BJ (cell line): ENCODE measurements at places on chromosomes 6 and 20.
A peak's percentile ranks its signal among the peaks of the same experiment; 100 is the strongest.

GRCh38 chr6:3367630-3368029 lies 89.2 kb downstream of the SLC22A23 start:
- no peak for DNase-seq

GRCh38 chr6:40957616-40958492 lies 81.2 kb downstream of the UNC5CL start:
- DNase-seq, result peak; percentile 83

GRCh38 chr6:62623846-62624532 lies 338.0 kb upstream of the KHDRBS2 start:
- DNase-seq, result no peak

DNA sequence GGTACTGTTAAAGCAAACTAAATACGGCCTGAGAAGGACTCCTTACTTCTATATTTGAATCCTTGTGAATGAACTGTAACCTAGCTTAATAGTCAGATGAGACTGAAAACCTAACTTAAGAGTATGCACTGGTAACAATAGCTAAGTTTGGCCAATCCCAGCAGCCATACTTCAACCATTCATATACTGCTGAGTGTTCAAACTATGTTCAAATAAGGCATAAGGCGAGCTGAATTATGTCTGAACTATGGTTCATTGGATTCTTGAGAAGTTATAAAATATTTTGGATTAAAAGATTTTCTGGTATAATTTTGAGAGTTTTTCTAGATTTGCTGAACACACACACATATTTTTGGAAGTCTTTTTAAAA lies 2.2 kb downstream of the SMPDL3A start:
- DNase-seq, result no peak

GRCh38 chr6:159608961-159609651 lies 83.9 kb downstream of the SOD2 start:
- no peak for DNase-seq

GRCh38 chr6:80633412-80633811 lies 526.9 kb downstream of the BCKDHB start:
- DNase-seq, result no peak

DNA sequence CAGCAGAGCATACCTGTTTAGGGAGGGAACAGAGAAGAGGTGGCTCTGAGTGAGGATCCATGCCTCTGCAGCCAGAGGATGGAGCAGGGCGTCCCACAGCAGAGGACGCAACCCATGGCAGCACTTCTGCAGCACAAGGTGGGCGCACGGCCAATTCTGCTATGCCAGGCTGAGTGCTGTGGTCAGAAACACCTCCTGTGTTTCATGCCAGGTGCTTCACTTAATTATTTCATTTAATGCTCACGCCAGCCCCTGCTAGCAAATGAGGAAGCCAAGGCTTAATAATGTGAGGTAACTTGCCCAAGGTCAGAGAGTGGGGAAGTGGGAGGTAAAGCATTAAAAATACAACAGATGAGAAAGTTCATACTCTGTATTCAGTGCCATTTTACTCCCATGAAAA lies 68.5 kb upstream of the PTGIS start:
- no peak for DNase-seq

- DNase-seq, result no peak
Measured at GRCh38 chr20:51804754-51805153, 2.4 kb upstream of the SALL4 start.
